ENCODE measurements at places on chromosomes 1 and 21. TPM values are rescaled to one million over a fixed set of nuclear protein-coding genes. Genes with fewer than 3 reads are reported as not detected.

- no peak overlapping the region for H3K27ac ChIP-seq
- H3K4me1 ChIP-seq = no peaks in the 10 kb centered on the region
- H3K4me3 ChIP-seq = no peak overlapping the region
- DNase-seq = no peak
These were observed 4.8 kb upstream of the AMPD1 start for GRCh38 chr1:114700036-114700600.

GRCh38 chr1:204413170-204413535 is 1.5 kb upstream of the PPP1R15B start:
- no peak overlapping the region for H3K27ac ChIP-seq
- H3K36me3 ChIP-seq = no peaks in the 10 kb centered on the region
- H3K27me3 ChIP-seq = no peaks in the 10 kb centered on the region
- H3K4me3 ChIP-seq = no peak overlapping the region
- peaks cover 4% of the 10 kb centered on the region for H3K4me1 ChIP-seq

GRCh38 chr1:87942165-87942564 is 613.5 kb downstream of the LMO4 start:
- no peaks in the 10 kb centered on the region for H3K4me1 ChIP-seq
- no peak for DNase-seq
- no peaks in the 10 kb centered on the region for H3K27me3 ChIP-seq
- H3K27ac ChIP-seq = no peak overlapping the region
- no peaks in the 10 kb centered on the region for H3K36me3 ChIP-seq

- no peak overlapping the region for H3K4me3 ChIP-seq
- no peaks in the 10 kb centered on the region for H3K4me1 ChIP-seq
- no peak for DNase-seq
- H3K36me3 ChIP-seq = no peaks in the 10 kb centered on the region
- H3K27me3 ChIP-seq = no peaks in the 10 kb centered on the region
- H3K27ac ChIP-seq = no peak overlapping the region
These were observed 180.6 kb downstream of the PLA2G4A start for GRCh38 chr1:187009320-187009719.

Gene ITLN2
- not detected for total RNA-seq

DNA sequence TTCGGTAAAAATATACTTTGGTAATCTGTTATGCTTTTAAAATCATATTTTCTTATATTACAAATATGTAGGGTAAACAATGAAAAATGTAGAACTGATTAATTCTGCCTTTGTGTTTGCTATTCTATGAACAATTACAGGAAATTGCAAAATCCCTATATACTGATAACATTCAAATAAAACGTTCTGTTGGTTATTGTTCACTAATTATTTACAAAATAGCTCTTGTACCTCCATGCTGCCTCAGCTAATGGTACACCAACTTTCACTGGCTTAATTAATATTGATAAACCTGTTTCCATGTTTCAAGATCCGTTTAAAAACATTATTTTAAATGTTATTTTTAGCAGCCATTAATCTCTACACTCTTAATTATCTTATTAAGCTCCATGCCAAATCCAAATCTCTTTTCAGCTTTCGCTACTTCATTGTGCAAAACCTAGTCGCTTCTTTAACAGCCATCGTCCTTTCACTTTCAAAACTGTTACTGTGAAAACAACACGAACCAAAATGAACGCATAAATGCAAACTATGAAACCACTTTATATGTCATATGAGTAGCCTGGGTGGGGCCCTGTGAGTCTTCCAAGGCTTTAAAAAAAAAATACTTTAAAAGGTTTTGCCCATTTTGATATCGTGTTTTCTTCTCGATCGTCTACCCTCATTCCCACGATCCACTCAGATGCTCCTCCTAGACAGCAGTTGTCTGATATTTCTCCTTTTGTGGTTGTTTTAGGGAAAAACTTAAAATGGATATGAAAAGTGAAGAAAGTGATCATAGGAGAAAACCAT is 807.1 kb downstream of the USP25 start:
- H3K27me3 ChIP-seq = no peaks in the 10 kb centered on the region
- H3K36me3 ChIP-seq = no peaks in the 10 kb centered on the region
- no peak overlapping the region for H3K27ac ChIP-seq
- H3K4me1 ChIP-seq = no peaks in the 10 kb centered on the region
- peak overlapping the region; percentile 35 for H3K4me3 ChIP-seq
